ENCODE measurements at places on chromosomes 16 and 17.

DNA sequence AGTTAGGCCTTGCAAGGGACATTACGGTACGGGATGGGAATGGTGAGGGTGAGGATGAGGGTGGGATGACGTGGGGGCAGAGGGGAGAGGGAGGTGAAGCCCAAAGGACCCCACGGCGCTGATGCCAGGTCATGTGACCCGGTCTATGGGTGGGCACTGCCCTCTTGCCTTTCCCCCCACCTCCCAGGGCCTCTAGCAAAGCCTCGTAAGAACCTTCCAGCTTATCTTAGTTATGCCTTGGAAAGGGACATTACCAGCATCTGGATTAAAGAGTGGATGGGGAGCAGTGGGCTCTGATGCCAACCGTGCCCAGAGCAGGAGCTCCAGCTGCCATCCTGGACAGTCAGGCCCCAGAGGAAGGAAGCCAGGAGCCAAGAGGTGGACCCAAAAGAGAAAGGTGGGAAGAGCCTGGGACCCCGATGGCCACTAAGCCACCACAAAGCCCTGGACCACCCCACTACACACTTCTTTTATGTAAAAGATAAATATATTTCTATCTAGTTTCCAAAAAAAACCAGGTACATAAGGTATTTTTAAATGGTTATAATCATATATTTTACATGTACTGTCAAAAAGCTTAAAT, 40.9 kb downstream of the TK2 start:
- no peak for DNase-seq

GRCh38 chr17:80666867-80667266, 122.2 kb downstream of the RPTOR start:
- no peak for DNase-seq

- DNase-seq, result peak; percentile 34
These were observed 62.9 kb downstream of the SMURF2 start for GRCh38 chr17:64599187-64599676.

DNA sequence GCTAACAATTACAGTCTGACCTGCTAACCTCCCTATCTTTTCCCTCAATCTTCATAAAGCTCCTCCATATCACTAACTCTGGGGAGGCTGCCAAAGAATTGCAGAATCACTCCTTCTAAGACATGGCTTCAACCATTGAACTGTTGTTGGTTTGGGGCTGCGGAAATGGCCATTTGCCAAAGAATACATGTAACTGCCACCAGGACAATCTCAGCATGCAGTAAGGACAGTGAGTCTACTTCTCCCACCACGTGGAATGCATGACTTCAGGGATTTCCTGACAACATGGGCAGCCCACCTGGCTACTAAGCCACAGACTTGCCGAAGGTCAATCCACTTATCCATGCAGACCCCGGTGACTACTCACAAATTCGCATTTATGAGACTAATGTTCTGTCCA, 104.3 kb upstream of the NUDT7 start:
- DNase-seq, result no peak

- DNase-seq, result no peak
These were observed 1.6 kb upstream of the DECR2 start for GRCh38 chr16:400061-400591.

DNA sequence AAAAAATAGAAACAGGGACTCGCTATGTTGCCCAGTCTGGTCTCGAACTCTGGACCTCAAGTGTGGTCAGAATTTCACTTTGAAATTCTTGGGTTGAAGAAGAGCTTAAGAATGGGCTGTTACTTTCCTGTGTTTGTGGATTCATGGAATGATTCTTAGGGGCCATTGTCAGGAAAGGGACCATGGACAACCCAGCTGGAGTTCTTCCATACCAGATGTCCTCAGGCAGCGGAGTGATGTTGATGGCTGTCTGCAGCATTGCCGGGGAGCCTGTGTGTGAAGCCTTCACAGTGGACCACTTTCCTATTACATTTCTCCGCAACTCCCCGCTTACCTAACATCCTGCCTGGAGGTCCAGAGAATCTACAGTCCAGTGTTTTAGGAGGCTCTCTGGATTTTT, 145.9 kb downstream of the CLEC16A start:
- DNase-seq, result no peak

DNA sequence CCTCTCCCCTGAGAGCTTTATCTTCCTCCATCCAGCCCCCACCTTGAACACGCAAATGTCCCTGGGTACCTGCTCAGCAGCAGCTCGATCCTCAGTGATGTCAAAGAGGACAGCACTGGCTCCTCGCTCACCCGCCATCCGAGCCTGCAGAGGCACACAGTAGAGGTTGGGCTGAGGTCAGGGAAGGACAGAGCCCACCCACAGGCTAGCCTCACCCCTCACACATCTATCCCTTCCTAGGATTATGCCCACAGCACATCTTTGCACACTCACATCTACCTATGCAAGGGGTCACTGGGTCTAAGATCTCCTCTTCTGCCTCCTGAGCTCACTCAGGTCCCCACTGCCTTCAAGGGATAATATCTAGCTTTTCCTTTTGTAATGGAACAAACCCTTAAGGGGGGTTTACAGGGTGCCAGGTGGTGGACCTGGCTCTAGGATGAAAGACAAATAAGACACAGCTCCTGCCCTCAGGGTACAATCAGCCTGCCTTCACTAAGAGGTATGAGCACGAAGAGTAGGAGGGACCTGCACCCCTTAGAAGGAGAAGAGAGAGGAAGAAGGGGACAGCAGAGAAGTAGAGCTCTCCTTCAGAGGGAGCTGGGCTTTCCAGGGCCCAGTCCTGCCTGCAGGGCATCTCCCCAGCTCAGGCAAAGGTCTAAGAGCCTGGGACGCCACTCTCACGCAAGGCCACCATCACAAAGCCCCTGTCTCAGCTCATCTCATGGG, 11.6 kb upstream of the SUPT4H1 start:
- no peak for DNase-seq

- no peak for DNase-seq
These were observed 13.6 kb downstream of the CDH16 start for GRCh38 chr16:66904846-66905632.

DNA sequence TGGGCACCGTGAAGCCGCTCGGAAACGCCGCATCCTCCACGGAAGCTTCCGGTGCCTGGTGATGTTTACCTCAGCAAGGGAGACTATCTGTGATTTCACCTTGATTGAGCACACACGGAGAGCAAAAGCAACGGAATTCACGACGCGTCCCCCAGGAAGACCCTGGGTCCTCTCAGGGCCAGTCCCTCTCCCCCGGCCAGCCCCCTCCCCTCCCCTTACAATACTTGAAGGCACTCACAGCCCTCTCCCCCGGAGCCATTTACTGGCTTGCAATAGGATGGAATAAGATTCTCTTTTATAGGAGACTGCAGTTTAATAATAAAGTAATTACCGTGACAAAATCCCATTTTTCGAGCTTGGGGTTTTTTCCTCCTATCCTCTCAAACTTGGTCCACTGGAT, 104.7 kb downstream of the ENGASE start:
- no peak for DNase-seq

- no peak for DNase-seq
These were observed 81.1 kb upstream of the ALOX12 start for GRCh38 chr17:6914711-6915110.

- no peak for DNase-seq
These were observed 7.5 kb upstream of the ITGAD start for GRCh38 chr16:31385680-31386079.

- DNase-seq, result no peak
These were observed 10.1 kb downstream of the CA10 start for GRCh38 chr17:52148288-52148968.

DNA sequence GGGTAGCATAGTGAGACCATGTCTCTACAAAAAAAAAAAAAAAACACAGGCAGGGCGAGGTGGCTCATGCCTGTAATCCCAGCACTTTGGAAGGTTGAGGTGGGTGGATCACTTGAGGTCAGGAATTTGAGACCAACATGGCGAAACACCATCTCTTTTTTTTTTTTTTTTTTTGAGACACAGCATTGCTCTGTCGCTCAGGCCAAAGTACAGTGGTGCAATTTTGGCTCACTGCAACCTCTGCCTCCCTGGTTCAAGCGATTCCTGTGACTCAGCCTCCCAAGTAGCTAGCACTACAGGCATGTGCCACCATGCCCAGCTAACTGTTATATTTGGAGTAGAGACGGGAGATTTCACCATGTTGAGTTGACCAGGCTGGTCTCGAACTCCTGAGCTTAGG, 5.1 kb downstream of the RAMP2 start:
- DNase-seq, result no peak

DNA sequence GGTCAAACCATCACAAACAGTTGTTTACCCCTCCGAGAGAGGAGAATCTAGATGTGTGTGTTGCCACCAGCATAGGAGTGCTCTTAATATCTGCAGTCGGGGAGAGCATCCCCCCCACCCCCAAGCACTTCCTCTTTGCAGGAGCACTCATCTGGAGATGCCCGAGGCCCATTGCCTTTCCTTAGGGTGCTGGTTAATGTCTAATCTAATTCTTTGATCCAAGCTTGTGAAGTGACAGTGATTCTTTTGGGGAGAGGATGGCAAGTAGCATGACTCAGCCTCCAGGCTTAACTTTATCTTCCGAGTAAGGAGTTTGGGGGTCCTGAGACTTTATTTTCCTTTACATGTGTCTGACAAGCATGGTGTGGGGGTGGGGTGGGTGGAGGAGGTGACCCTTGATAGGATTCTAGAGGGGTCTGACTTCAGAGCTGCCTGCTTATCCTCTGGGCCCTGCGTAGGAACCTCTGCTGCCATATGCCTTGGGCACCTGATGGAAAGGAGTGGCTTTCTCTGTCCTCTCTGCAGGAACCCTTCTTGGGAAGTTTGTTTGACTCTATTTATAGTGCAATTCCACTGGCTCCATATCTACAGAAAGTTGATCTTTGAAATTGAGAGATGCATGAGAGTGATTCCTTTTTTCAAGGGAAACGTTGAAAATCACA, 207.1 kb downstream of the SPECC1 start:
- no peak for DNase-seq

DNA sequence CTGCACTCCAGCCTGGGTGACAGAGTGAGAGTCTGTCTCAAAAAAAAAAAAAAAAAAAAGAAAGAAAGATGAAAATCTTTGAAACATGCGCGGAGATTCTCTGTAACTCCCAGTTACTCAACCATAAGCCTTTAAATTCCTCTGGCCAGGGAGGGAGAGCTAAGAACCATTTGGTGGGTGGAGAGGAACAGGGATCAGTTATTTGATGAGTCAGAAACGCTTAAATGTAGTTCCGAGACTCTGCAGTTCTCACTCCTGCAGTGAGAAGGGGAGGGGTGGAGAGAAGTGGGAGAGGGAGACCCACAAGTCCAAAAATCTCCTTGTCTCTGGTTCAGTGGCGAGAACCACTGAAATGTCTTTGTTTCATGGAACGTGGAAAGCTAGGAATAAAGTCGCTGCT, 266.7 kb downstream of the SOX9 start:
- no peak for DNase-seq

- DNase-seq, result no peak
These were observed 36.1 kb downstream of the NLK start for GRCh38 chr17:28078341-28079229.

- no peak for DNase-seq
These were observed 103.3 kb downstream of the CA4 start for GRCh38 chr17:60253048-60253447.

GRCh38 chr16:66262253-66263167, 104.0 kb upstream of the CDH5 start:
- no peak for DNase-seq

GRCh38 chr17:50660887-50661345, 26.2 kb downstream of the ABCC3 start:
- DNase-seq, result no peak

DNA sequence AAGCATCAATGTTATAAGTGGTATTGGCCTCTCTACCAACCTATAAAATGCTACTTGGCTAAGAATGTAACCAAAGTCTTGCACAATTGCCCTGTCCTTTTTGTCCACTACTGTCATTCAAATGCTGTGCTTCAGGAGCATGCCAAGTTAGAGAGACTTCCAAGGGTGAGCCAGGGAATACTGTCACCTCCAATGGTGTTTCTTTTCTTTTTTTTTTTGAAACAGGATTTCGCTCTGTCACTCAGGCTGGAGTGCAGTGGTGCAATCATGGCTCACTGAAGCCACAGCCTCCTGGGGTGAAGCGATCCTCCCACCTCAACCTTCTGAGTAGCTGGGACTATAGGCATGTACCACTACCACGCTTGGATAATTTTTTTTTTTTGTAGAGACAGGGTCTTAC, 43.7 kb upstream of the ERN1 start:
- no peak for DNase-seq

All from activated CD8-positive, alpha-beta memory T cell treated with anti-CD3 and anti-CD28 coated beads for 1 hour (primary cell).